ENCODE measurements at places on chromosomes 4 and X.

DNA sequence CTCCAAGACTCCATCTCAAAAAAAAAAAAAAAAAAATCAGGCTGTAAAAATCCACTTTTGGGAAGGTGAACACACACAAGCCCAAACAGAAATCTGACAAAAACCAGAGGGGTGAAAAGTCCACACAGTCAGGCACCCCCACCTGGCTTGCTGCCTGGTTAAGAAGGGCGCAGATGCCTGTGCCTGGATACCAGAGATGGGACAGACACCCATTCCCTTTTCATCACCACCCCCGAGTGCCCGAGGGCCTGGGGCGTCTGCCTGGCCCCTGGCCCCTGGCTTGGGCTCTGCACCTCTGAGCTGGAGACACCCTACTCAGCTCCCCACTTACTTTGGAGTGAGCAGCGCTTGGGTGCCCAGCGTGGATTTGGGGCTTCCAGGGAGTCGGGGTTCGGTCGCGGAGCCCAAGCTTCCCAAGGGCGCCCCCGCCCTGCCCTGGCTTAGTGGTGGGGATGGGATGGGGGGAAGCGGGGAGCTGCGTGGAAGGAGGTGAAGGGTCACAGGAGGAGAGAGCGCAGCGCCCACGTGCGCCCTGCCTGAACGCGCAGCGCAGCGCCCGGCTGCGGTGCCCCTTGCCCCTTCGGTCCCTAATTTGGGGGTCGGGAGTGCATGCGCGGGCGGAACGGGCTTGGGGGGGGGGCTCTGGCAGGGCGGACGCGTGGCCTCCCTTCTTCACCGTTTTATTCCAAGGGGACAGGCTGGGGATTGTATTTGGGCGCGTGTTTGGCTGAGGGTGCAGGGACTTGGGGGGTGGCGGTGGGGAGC, 11.3 kb downstream of the SHOX start:
- no peaks in the 10 kb centered on the region for H3K27me3 ChIP-seq
- H3K27ac ChIP-seq: no peak overlapping the region
- no peak overlapping the region for H3K4me3 ChIP-seq
- H3K36me3 ChIP-seq: no peaks in the 10 kb centered on the region
- H3K4me1 ChIP-seq: no peaks in the 10 kb centered on the region
- DNase-seq: no peak

- DNase-seq: no peak
- no peak overlapping the region for H3K4me3 ChIP-seq
- peak overlapping the region; percentile 81 for H3K27ac ChIP-seq
- no peaks in the 10 kb centered on the region for H3K27me3 ChIP-seq
- peaks cover 31% of the 10 kb centered on the region for H3K4me1 ChIP-seq
These were observed 958 bp upstream of the UGT2B7 start for GRCh38 chr4:69095301-69095731.

DNA sequence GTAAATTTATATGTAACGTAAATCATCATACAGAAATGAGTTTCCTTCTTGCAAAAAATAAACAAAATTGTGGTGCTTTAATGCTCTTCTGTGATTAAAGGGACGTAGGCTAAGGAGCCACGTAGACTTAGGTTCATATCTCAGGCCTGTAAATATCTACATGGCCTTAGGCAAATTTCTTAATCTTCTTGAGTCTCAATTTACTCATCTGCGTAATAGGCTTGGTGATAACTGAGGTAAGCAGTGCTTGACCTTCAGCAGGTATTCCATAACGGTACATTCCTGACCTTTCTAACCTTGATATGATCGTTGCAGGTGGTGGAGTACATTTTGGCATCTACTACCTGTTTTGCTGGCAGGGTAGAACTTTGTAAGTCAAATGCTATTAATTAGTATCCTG, 65.2 kb upstream of the TLR3 start:
- H3K4me1 ChIP-seq: peaks cover 9% of the 10 kb centered on the region
- no peak for DNase-seq
- no peaks in the 10 kb centered on the region for H3K27me3 ChIP-seq
- H3K4me3 ChIP-seq: no peak overlapping the region
- no peak overlapping the region for H3K27ac ChIP-seq

DNA sequence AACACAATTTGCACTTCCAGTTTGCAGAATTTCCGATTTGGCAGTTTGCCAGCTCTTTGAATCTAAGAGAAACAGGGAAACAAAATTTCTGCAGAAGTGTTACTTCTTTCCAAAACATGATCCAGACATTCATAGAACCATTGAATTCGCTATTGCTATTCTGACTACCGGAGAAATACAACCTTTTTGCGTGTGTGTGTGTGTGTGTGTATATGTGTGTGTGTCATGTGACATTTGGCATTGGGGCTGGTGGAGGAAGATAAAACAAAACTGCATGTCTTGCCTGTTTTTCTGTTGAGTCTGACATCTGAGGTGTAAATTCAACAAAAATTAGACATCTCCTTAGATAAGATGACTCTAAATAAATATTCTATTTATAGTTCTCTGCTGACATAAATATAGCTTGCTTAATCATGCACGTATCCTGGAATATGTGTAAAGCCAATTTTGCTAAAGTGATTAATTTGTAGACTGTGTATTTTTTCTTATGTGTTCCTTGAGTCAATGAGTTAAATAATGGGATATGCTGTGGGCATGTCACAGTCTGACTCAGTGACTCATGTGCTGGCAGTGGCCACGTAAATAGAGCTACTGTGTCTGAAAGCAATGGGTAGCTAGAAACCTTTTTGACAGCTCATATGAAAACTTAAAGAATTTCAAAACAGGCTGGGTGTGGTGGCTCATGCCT, 98.9 kb downstream of the HPGD start:
- no peaks in the 10 kb centered on the region for H3K36me3 ChIP-seq
- H3K4me3 ChIP-seq: no peak overlapping the region
- H3K4me1 ChIP-seq: no peaks in the 10 kb centered on the region

DNA sequence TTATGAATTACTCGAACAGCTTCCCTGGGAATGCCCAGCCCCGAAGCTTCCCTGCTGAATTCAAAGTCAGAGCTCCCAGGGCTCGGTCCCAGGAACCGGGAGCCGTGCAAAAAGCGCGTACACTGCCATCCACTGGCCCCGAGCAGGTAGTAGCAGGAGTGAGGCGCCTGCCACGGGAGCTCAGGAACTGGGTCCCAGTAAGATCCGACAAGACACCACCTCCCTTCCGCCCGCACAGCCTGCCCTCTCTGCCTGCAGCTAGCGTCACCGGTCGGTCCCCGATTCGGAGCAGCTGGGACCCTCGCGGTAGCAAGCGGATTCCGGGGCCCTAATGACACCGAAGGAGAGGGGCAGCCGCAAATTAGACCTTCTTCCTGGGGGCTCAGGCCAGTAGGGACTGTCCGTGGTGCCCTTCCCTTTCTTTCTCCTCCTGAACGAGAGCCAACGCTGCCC, 1.2 kb downstream of the CORIN start:
- DNase-seq: peak; percentile 87
- no peaks in the 10 kb centered on the region for H3K27me3 ChIP-seq
- peak overlapping the region; percentile 64 for H3K4me3 ChIP-seq
- H3K27ac ChIP-seq: no peak overlapping the region
- no peaks in the 10 kb centered on the region for H3K4me1 ChIP-seq
- no peaks in the 10 kb centered on the region for H3K36me3 ChIP-seq

- DNase-seq: no peak
- H3K36me3 ChIP-seq: no peaks in the 10 kb centered on the region
- no peaks in the 10 kb centered on the region for H3K4me1 ChIP-seq
- H3K4me3 ChIP-seq: no peak overlapping the region
- H3K27ac ChIP-seq: no peak overlapping the region
- no peaks in the 10 kb centered on the region for H3K27me3 ChIP-seq
These were observed 72.8 kb downstream of the MAOB start for GRCh38 chrX:43809463-43809862.

DNA sequence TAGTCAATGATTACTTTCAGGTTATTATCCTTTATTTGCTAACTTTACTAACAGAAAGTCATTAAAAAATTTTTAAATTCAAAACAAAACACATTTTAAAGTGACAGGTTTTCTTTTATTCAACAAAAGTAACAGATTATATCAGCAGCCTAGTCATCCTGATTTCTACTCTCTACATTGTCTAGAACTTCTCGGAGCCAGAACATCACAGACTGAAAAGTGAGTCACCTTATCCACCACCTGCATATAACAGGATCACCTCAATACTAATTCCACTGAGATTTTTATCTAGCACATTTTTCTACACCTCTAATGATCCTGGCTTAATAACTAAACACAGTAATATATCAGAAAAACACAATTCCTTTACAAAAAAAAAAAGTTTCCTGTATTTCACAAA, 47.9 kb upstream of the SMARCAD1 start:
- no peaks in the 10 kb centered on the region for H3K36me3 ChIP-seq
- no peak overlapping the region for H3K4me3 ChIP-seq
- no peak for DNase-seq
- H3K27me3 ChIP-seq: no peaks in the 10 kb centered on the region
- H3K27ac ChIP-seq: no peak overlapping the region
- no peaks in the 10 kb centered on the region for H3K4me1 ChIP-seq

GRCh38 chrX:101009090-101009489, 39.6 kb downstream of the ARL13A start:
- no peak overlapping the region for H3K4me3 ChIP-seq
- DNase-seq: no peak
- H3K27ac ChIP-seq: no peak overlapping the region
- H3K27me3 ChIP-seq: no peaks in the 10 kb centered on the region

- no peak overlapping the region for H3K4me3 ChIP-seq
- DNase-seq: no peak
- H3K36me3 ChIP-seq: no peaks in the 10 kb centered on the region
These were observed 471.6 kb upstream of the PRKX start for GRCh38 chrX:4185086-4185485.

- peak; percentile 35 for DNase-seq
- no peaks in the 10 kb centered on the region for H3K4me1 ChIP-seq
- no peak overlapping the region for H3K4me3 ChIP-seq
These were observed 48.4 kb upstream of the SLC7A3 start for GRCh38 chrX:70979136-70979762.

GRCh38 chr4:81494031-81494431, 22.3 kb upstream of the RASGEF1B start:
- peaks cover 34% of the 10 kb centered on the region for H3K4me1 ChIP-seq
- no peak for DNase-seq
- no peak overlapping the region for H3K27ac ChIP-seq
- no peaks in the 10 kb centered on the region for H3K27me3 ChIP-seq

GRCh38 chr4:185346975-185347601, 48.6 kb downstream of the LRP2BP start:
- DNase-seq: no peak
- H3K4me1 ChIP-seq: no peaks in the 10 kb centered on the region
- H3K27ac ChIP-seq: no peak overlapping the region

DNA sequence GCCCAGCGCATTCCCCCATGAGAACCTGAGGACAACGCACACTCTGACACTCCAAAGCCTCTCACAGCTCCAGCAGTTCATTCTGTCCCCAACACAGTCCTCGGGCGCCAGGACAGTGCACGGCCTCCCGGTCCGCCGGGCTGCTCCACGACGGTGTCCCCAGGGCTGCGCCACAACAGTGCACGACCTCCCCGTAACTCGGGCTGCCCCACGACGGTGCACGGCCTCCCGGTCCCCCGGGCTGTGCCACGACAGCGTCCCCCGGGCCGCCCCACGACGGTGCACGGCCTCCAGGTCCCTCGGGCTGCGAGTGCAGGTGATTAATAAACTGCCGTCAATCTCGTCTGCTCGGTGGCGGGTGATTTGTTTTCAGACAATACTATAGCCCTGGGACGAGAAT, 585.1 kb upstream of the FRG1 start:
- no peak overlapping the region for H3K4me3 ChIP-seq
- DNase-seq: no peak
- no peaks in the 10 kb centered on the region for H3K4me1 ChIP-seq
- no peaks in the 10 kb centered on the region for H3K27me3 ChIP-seq
- H3K36me3 ChIP-seq: no peaks in the 10 kb centered on the region

DNA sequence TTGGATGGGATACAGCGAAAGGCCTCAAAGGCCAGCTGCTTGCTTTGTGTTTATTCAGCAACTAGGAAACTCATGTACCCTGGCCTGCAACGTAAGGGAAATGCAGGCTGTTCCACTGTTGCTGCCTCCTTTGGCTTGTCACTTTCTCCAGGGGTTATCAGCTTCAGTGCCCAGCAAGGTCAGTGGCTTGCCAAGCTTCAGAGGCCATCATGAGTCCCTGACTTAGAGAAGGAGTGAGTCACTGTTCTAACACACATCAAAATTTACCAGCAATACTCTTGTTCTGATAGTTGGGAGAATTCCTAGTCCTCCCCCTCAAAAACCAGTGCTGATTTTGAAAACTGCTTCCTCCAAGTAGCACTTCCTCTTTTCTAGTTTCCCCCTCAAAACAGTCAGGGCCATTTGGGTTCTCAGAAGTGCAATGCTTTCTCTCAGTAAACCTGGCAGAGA, 250.8 kb downstream of the ARHGAP24 start:
- no peaks in the 10 kb centered on the region for H3K4me1 ChIP-seq
- no peak overlapping the region for H3K27ac ChIP-seq
- no peak for DNase-seq
- no peaks in the 10 kb centered on the region for H3K27me3 ChIP-seq

DNA sequence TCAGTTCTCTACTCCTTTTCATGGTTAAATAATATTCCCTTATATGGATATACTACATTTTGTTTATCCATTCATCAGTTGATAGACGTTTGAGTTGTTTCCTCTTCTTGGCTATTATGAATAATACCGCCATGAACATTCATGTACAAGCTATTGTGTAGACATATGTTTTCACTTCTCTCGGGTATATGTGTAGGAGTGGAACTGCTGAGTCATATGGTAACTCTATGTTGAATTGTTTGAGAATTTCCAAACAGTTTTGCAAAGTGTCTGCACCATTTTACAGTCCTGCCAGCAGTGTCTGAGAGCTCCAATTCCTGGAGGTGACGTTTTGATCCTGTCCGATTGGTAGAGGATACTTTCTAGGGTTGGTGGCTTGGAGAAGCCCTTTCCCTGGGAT, 23.6 kb downstream of the PLAC1 start:
- H3K4me3 ChIP-seq: no peak overlapping the region
- DNase-seq: no peak
- no peaks in the 10 kb centered on the region for H3K27me3 ChIP-seq
- H3K36me3 ChIP-seq: no peaks in the 10 kb centered on the region
- H3K4me1 ChIP-seq: no peaks in the 10 kb centered on the region

GRCh38 chr4:137641544-137641943, 109.2 kb upstream of the PCDH18 start:
- no peaks in the 10 kb centered on the region for H3K4me1 ChIP-seq
- H3K36me3 ChIP-seq: no peaks in the 10 kb centered on the region
- no peak overlapping the region for H3K27ac ChIP-seq
- no peaks in the 10 kb centered on the region for H3K27me3 ChIP-seq
- no peak overlapping the region for H3K4me3 ChIP-seq

DNA sequence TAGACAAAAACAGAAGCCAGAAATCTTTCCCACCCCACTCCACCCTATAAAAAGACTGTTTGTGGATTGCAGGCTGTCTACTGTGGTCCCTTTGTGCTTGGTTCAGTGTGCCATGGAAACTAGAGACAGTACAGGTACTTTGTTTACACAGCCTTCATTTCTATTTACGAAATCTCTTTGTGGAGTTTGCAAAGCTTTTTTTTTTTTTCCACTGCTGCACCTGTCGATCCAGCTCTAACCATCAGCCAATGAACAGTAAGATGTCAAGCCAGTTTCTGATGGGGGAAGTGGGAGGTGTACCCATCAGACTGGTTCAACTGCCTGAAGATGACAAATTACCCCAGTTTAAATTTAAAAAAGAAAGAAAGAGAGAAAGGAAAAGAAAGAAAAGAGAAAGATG, 20.2 kb upstream of the LRBA start:
- peak; percentile 78 for DNase-seq
- no peaks in the 10 kb centered on the region for H3K36me3 ChIP-seq
- H3K27ac ChIP-seq: peak overlapping the region; percentile 51
- no peak overlapping the region for H3K4me3 ChIP-seq

- H3K27me3 ChIP-seq: no peaks in the 10 kb centered on the region
- no peak for DNase-seq
- no peak overlapping the region for H3K4me3 ChIP-seq
These were observed 225.5 kb upstream of the ANKRD50 start for GRCh38 chr4:124937993-124938392.
